Muscle of leg (tissue), 16 donors: ENCODE measurements at places on chromosomes 11 and 22. TPM values are rescaled to one million over a fixed set of nuclear protein-coding genes. Genes with fewer than 3 reads are reported as not detected.

GRCh38 chr22:48920776-48921241 is 906.9 kb downstream of the BRD1 start:
- no peak overlapping the region for H3K27ac ChIP-seq
- DNase-seq, result no peak
- no peaks in the 10 kb centered on the region for H3K36me3 ChIP-seq
- no peak overlapping the region for H3K4me3 ChIP-seq
- H3K27me3 ChIP-seq, result peaks cover 6% of the 10 kb centered on the region

DNA sequence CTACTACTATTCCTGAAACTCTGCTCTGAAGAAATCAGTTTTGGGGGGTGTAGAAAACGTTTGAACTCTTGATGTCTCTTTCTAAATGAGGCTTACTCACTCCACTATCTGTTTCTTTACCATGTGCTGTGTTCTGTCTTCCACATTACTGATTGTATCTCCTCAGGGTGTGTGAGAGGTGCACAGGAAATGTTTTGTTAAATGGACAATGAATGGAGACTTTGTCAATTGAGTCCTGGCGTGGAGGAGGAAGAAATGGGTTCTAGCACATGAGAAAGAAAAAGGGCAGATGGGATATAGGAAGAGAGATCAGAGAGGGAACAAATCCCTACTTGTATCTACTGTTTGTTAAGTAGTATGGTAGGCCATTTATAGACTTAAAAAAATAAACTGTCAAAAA is 577.1 kb upstream of the CCDC90B start:
- H3K4me3 ChIP-seq, result no peak overlapping the region
- no peak overlapping the region for H3K27ac ChIP-seq
- H3K27me3 ChIP-seq, result no peaks in the 10 kb centered on the region
- H3K36me3 ChIP-seq, result no peaks in the 10 kb centered on the region
- no peak for DNase-seq

DNA sequence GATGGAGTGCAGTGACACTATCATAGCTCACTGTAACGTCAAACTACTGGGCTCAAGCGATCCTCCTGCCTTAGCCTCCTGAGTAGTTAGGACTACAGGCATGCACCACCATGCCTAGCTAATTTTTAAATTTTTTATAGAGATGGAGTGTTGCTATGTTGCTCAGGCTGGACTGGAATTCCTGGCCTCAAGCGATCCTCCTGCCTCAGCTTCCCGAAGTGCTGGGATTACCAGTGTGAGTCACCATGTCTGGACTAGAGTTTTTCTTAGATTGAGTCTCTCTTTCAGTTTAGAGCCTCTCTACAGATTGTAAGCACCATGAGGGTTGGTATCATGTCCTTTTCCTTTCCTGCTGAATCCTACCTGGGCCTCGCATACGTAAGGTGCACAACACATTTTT is 57.3 kb upstream of the ALKBH3 start:
- DNase-seq, result no peak
- no peaks in the 10 kb centered on the region for H3K4me1 ChIP-seq

DNA sequence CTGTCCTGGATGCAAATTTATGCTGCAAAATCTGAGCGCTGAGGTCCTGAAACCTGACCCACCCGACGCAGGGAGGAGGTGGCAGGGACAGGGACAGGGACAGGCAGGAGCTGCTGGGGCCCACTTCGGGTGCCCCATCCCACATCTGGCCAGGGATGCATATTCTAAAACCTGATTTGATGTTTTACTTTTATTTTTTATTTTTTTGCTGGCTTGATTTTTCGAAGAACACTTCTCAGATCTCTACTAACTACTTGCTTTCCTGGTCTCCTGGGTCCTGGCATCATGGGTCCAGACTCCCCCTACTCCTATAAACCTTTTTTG is 652 bp upstream of the PVALB start:
- no peak for DNase-seq
- no peak overlapping the region for H3K4me3 ChIP-seq
- peaks cover 72% of the 10 kb centered on the region for H3K27me3 ChIP-seq
- H3K4me1 ChIP-seq, result peaks cover 21% of the 10 kb centered on the region

- no peak for DNase-seq
- H3K4me3 ChIP-seq, result no peak overlapping the region
- peaks cover 9% of the 10 kb centered on the region for H3K4me1 ChIP-seq
- H3K27ac ChIP-seq, result no peak overlapping the region
- H3K27me3 ChIP-seq, result no peaks in the 10 kb centered on the region
- H3K36me3 ChIP-seq, result no peaks in the 10 kb centered on the region
These were observed 47.2 kb downstream of the LRFN4 start for GRCh38 chr11:66904055-66904454.

GRCh38 chr11:74608431-74608830 is 16.0 kb downstream of the POLD3 start:
- no peak overlapping the region for H3K27ac ChIP-seq
- no peak for DNase-seq
- H3K4me1 ChIP-seq, result no peaks in the 10 kb centered on the region
- no peaks in the 10 kb centered on the region for H3K27me3 ChIP-seq

The OR51E2 gene
- total RNA-seq, result 0.53 TPM

GRCh38 chr11:102343809-102344208 is 3.2 kb upstream of the BIRC2 start:
- peaks cover 5% of the 10 kb centered on the region for H3K4me1 ChIP-seq
- no peak overlapping the region for H3K27ac ChIP-seq
- H3K4me3 ChIP-seq, result no peak overlapping the region
- no peaks in the 10 kb centered on the region for H3K36me3 ChIP-seq

The TRIM51 gene
- total RNA-seq, result not detected

GRCh38 chr11:19345519-19345847 is 104.7 kb upstream of the E2F8 start:
- no peak overlapping the region for H3K27ac ChIP-seq
- H3K27me3 ChIP-seq, result peaks cover 78% of the 10 kb centered on the region
- peaks cover 32% of the 10 kb centered on the region for H3K4me1 ChIP-seq
- no peaks in the 10 kb centered on the region for H3K36me3 ChIP-seq
- DNase-seq, result no peak

The MRGPRE gene
- total RNA-seq, result not detected

The OR5T2 gene
- total RNA-seq, result not detected

DNA sequence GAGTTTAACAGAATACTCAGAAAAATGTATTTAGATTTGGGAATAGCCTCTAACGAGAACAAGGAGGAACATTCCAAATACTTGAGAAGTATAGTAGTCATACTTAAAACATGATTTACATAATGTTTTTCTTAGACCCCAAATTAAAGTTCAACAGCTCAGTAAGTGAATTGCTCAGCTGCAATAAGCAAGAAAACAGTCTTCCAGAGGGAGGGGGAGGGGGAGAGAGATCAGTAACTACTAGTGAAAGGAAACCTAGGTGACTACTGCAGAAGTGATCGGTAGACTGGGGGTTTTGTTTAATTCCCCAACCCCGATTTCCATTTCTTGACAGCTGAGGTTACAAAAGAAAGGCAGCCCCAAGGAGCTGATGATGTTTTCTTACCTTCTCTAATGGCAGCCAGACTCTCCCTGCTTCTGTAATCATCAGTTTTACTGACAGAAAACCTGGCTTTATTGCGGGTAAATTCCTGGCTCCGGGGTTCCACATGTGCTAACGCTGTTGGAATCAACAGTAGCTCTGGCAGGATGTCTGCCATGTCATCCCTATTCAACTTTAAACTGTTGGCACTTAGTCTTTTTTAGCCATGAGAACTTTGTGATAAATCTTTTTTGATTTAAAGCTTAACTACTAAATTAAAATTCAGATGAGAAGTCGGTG is 82.4 kb upstream of the BIRC3 start:
- H3K27ac ChIP-seq, result peak overlapping the region; percentile 38
- peaks cover 7% of the 10 kb centered on the region for H3K36me3 ChIP-seq
- H3K4me1 ChIP-seq, result no peaks in the 10 kb centered on the region
- H3K4me3 ChIP-seq, result no peak overlapping the region

DNA sequence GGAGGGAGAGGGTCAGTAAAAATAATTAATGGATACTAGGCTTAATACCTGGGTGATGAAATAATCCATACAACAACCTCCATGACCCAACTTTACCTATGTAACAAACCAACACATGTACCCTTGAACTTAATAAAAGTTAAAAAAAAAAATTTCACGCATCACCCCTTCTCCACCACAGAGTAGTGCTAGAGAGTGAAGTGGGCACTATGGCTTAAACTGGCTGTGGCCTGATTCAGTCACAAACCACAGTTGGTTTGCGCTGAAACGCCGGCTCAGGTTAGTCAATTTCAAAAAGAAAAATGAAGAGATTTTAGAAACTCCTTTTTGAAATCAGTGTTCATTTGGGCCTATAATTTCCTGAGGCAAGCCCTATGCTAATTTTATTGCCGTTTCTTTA is 144.3 kb downstream of the TRPC6 start:
- H3K4me3 ChIP-seq, result no peak overlapping the region
- no peaks in the 10 kb centered on the region for H3K27me3 ChIP-seq
- no peak overlapping the region for H3K27ac ChIP-seq
- H3K4me1 ChIP-seq, result peaks cover 12% of the 10 kb centered on the region
- DNase-seq, result no peak

DNA sequence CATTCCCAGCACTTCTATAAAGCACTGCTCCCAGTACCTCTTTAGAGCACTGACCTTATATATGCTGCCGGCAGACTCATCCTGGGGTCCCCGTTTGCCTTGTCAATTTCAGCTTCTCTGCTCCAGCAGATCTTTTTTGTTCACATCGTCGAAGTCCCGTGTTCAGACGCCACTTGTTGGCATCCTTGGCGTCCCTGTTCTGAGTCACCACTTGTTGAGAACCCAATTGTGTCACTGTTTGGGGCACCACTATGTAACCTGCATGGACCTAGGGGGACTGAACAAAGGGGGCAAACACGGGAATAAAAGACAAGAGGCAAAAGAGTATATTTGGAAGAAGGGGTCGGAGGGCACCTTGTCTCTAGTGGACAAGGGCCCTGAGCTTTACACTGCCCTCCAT is 25.5 kb downstream of the OR10A6 start:
- H3K36me3 ChIP-seq, result no peaks in the 10 kb centered on the region
- DNase-seq, result no peak
- H3K4me1 ChIP-seq, result no peaks in the 10 kb centered on the region
- no peaks in the 10 kb centered on the region for H3K27me3 ChIP-seq
- no peak overlapping the region for H3K27ac ChIP-seq

- H3K4me1 ChIP-seq, result peaks cover 21% of the 10 kb centered on the region
- H3K27me3 ChIP-seq, result peaks cover 2% of the 10 kb centered on the region
- no peak for DNase-seq
- H3K27ac ChIP-seq, result no peak overlapping the region
These were observed 42.0 kb downstream of the CDKN1C start for GRCh38 chr11:2843551-2843950.

GRCh38 chr11:1298695-1299492 is 10.5 kb downstream of the TOLLIP start:
- DNase-seq, result peak; percentile 32
- H3K36me3 ChIP-seq, result peaks cover 25% of the 10 kb centered on the region
- peaks cover 25% of the 10 kb centered on the region for H3K4me1 ChIP-seq
- no peak overlapping the region for H3K27ac ChIP-seq

The EMID1 gene
- total RNA-seq, result 5.7 TPM

- peaks cover 80% of the 10 kb centered on the region for H3K4me1 ChIP-seq
- no peak overlapping the region for H3K4me3 ChIP-seq
- H3K27ac ChIP-seq, result peak overlapping the region; percentile 92
- DNase-seq, result peak; percentile 89
These were observed 11.3 kb downstream of the PCSK7 start for GRCh38 chr11:117220568-117220967.

DNA sequence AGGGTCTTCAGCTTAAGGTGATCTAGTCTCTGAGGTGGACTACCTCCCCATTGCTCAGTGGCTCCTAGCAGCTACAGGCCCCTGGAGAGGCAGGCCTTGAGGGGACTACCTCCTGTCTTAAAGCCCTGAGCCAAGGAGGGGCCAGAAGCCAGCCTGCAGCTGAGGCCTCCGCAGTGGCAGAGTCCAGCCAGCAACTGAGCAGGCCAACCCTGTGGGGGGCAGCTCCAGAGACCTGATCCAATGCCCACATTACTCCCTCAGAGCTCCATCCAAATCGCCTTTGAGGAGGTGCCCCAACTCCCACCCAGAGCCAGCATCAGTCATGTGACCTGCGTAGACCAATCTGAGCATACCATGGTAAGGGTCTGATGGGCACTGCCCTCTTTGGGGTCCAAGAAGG is 2.7 kb downstream of the C2CD2L start:
- peaks cover 46% of the 10 kb centered on the region for H3K36me3 ChIP-seq
- peaks cover 24% of the 10 kb centered on the region for H3K4me1 ChIP-seq

GRCh38 chr11:35688023-35688422 is 25.4 kb downstream of the TRIM44 start:
- no peaks in the 10 kb centered on the region for H3K27me3 ChIP-seq
- H3K4me1 ChIP-seq, result peaks cover under 1% of the 10 kb centered on the region
- H3K27ac ChIP-seq, result no peak overlapping the region

- no peak overlapping the region for H3K4me3 ChIP-seq
- no peaks in the 10 kb centered on the region for H3K36me3 ChIP-seq
- no peak overlapping the region for H3K27ac ChIP-seq
- DNase-seq, result peak; percentile 43
- no peaks in the 10 kb centered on the region for H3K27me3 ChIP-seq
- H3K4me1 ChIP-seq, result peaks cover 9% of the 10 kb centered on the region
These were observed 45.4 kb upstream of the DKK3 start for GRCh38 chr11:12053606-12054361.

DNA sequence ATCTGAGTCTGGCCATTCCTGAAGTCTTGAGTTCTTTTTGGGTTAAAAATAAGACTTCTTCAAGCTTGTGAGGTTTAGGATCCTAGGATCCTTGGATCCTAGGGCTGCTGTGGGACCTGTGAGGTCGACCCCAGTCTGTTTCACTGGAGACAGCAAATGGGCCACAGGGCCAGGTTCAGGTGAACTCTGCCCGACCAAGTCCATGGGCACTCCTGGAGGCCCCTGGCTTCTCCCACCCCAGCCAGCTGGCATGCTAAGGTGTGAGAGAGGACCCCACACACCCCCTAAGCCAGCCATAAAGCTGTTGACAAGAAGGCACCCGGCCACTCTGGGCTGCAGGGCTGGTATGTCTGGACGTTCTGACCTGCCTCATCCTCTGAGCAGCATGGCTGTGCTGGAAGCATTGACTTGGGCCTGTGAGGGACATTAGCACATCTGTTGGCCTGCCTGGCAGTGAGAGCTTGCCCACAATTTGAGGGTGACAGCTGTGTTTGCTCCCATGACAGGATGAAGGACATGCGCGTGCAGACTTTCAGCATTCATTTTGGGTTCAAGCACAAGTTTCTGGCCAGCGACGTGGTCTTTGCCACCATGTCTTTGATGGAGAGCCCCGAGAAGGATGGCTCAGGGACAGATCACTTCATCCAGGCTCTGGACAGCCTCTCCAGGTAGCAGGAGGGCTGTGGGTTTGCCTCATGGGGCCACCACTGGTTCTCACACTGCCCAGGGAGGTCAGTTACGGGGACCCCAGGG is 16.0 kb downstream of the CLDN5 start:
- H3K4me3 ChIP-seq, result no peak overlapping the region
- H3K36me3 ChIP-seq, result peaks cover 7% of the 10 kb centered on the region

DNA sequence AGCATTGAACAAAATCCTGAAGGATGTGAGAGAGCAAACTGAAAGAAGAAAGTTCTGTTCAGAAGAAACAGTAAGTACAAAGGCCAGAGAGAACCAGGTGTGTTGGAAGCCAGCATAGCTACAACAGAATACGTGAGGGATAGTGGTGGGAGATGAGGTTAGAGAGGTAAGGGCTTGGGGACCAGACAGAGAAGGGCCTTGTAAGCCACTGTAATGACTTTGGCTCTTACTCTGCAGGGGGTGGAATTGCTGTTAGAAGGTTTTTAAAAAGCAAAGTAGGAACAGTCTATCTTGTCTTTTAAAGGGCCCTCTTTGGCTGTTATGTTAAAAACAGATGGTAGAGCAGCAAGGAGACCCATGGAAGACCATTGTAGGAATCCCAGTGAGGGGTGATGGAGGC is 4.2 kb downstream of the PRRG4 start:
- H3K4me3 ChIP-seq, result no peak overlapping the region
- peaks cover 29% of the 10 kb centered on the region for H3K27me3 ChIP-seq
- peaks cover 9% of the 10 kb centered on the region for H3K4me1 ChIP-seq
- H3K27ac ChIP-seq, result no peak overlapping the region
- H3K36me3 ChIP-seq, result no peaks in the 10 kb centered on the region
